ENCODE measurements at places on chromosomes 4 and X.

- DNase-seq = no peak
Measured at GRCh38 chr4:81343536-81343935, 128.2 kb downstream of the RASGEF1B start.

GRCh38 chr4:151429957-151430570, 21.1 kb downstream of the FHIP1A start:
- no peak for DNase-seq

- no peak for DNase-seq
Measured at GRCh38 chr4:141375855-141376254, 155.2 kb downstream of the ZNF330 start.

- DNase-seq = no peak
Measured at GRCh38 chr4:79298027-79298426, 27.8 kb downstream of the NAA11 start.

DNA sequence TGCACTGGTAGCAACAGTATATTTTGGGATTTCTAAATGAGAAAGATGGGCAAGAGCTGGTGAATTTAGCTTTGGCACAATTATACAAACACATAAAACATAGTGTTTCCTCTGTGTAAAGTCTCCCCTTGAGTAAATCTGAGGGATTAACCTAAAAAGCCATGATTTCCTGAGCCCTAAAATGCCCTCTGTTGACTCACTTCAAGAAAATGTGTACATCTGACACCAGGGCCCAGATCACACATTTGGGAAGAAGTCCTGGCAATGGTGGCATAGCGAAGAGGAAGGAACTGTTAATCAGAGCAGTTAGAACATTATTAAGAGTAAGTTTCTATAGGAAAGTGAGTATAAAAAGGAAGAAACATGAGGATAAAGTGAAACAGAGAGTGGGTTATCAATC, 338.5 kb downstream of the SPOCK3 start:
- no peak for DNase-seq

DNA sequence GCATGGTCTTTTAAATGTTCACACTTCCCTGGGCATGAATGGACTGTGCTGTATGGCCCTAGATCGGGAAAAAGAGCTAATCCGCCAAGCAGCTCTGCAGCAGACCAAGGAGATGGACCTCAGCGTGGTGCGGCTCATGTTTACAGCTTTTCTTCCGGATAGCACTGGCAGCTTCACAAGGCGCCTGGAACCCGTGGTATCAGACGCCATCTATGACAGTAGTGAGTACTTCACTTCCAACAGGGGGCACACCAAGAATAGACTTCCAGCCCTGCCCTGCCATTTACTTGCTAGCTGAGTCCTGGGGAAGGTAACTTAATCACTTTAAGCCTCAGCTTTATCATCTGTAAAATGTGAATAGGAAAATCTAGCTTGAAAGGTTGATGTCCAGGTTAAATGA, 77.7 kb downstream of the NFKB1 start:
- no peak for DNase-seq

GRCh38 chrX:71210816-71211215, 12.2 kb upstream of the GJB1 start:
- no peak for DNase-seq

DNA sequence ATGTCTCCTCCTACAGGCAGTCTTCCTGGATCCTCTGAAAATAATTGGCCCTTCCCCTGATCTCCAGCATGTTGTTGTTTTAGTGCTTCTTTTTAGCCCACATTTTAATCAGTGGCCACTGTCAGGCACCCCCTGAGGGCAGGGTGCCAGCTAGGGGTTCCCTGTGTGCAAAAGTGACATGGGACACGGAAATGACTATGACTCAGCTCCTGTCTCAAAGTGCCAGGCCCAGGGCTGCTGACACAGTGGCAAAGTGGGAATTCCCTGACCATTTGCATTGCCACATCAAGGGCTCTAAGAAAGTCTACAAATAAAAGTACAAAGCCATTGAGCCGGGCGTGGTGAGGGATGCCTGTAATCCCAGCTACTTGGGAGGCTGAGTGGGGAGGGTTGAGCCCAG, 24.8 kb downstream of the HMX1 start:
- no peak for DNase-seq

GRCh38 chr4:120724656-120725055, 197.9 kb downstream of the PRDM5 start:
- no peak for DNase-seq

GRCh38 chr4:140140566-140140965, 13.4 kb downstream of the MAML3 start:
- no peak for DNase-seq

DNA sequence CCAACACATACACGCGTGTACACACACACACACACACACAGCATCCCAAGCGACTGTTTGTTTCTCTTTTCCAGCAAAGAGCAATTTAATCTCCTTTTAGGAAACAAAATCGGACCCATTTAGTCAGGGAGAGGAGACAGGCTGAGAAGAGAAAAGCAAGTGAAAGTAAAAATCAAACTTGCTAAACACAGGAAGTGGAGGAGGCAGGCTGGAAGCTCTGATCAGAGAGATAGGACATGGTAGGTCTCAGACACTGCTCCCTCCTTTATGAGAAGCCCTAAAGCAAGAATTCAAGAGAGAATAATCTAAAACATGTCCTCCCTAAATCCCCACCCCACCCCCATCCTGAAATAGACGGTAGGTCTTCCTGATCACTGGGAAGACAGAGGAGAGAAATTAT, 62.3 kb downstream of the GPC3 start:
- no peak for DNase-seq

DNA sequence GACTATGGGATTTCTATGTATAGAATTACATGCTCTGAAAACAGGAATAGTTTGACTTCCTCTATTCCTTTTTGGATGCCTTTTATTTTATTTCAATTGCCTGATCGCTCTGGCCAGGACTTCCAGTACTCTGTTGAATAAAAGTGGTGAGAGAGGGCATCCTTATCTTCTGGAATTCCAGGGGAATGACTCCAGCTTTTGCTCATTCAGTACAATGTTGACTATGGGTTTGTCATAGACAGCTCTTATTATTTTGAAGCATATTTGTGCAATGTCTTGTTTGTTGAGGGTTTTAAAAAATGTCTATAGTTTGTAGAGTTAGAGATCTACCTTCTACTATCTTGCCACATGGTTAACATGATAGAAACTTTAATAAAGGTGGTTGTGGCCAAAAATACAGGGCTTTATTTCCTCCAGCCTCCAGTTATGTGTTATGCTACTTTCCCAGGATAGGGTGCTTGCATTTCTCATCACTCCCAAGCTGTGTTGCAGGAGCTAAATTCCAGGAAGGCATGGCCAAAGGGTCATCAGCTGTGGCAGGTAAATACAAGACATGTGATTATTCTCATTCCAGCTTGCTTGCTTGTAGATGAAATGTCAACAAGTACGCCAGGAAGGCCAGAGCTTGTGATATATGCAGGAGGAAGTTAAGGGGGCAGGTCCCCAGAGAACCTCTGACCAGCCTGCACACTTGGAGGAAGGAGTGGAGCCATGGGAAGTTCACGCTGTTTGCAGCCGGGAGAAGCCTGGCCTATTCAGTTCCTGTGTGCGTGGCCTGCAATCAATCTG, 142.4 kb upstream of the CPXCR1 start:
- DNase-seq = no peak

DNA sequence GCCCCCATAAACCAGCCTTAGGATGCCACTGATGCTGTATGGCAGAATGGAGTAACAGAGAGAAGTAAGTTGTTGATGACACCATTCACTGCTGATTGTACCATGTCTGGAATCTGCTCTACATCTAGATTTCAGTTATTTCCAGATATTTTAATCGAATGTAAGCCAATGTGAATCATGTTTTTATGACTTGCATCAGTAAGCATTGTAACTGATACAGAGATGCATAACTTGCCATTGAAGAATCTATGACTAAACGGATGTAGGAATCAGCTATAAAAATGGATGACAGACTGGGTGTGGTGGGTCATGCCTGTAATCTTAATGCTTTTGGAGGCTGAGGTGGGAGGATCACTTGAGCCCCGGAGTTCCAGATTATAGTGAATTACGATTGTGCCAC, 161.0 kb upstream of the GATB start:
- DNase-seq = no peak

GRCh38 chr4:15451866-15452765, 17.6 kb upstream of the CC2D2A start:
- DNase-seq = no peak

GRCh38 chr4:106583567-106583966, 215.0 kb upstream of the GIMD1 start:
- DNase-seq = no peak

- DNase-seq = no peak
Measured at GRCh38 chr4:91734682-91735081, 569.1 kb upstream of the GRID2 start.

- DNase-seq = no peak
Measured at GRCh38 chrX:24285082-24285481, 28.8 kb downstream of the SUPT20HL2 start.

GRCh38 chr4:169663831-169664230, 43.5 kb downstream of the CLCN3 start:
- no peak for DNase-seq

- no peak for DNase-seq
Measured at GRCh38 chr4:76301775-76302162, 4.8 kb upstream of the STBD1 start.

GRCh38 chr4:712916-713632, 7.4 kb downstream of the PCGF3 start:
- DNase-seq = no peak

DNA sequence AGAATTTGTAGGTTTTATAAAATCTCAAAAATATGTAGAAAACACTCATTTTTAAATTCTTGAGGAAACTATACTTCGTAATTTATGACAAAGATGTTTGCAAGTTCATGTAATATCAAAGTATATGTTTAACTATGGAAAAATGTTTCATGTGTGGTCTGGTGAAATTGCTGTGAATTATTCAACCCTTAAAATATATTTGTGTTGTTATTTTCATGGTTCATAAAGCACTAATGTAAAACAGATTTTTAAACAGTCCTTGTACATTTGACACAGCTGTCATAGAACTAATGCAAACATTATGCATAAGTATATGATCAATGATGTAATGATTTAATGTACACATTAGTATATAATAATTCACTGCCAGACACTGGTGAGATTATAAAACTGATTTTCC, 83.1 kb upstream of the ARSJ start:
- no peak for DNase-seq

- DNase-seq = no peak
Measured at GRCh38 chr4:132094017-132094416, 1055.1 kb upstream of the PCDH10 start.

DNA sequence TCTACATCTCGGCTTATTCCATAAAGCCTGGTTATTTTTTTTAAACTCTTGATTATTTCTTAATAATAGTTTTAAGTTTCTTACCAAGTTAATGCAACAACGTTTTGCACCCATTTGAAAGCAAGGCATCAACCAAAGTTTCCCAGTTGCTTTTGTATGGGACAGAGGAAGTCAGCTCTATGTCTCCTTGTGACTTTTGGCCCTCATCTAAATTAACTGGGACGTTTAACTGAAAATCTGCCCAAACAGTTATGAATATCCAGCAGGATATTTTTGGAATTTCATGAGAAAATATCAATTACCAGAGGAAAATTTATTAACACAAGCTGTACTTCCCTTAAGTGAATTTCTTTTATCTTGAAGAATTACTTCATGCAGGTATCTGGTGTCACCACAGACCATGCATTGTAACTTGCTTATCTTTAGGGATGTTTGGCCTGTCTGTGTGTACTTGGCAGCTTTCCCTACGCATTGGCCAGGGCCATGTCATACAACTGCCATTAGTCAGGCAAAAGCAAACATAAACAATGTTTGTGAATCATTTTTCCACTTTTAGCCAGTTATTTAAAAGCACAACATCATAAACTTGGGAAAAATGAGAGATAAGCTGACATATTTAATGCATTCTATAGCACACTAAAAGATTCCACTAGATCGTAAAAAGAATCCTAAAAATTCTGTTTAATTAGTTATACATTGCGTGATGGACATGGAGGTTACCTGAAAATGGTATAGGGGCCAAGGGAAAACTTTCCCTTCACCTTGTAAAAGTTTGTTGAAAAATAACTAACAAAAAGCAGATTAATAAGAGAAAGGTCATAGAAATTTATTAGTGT, 101.4 kb upstream of the PDE5A start:
- DNase-seq = no peak

DNA sequence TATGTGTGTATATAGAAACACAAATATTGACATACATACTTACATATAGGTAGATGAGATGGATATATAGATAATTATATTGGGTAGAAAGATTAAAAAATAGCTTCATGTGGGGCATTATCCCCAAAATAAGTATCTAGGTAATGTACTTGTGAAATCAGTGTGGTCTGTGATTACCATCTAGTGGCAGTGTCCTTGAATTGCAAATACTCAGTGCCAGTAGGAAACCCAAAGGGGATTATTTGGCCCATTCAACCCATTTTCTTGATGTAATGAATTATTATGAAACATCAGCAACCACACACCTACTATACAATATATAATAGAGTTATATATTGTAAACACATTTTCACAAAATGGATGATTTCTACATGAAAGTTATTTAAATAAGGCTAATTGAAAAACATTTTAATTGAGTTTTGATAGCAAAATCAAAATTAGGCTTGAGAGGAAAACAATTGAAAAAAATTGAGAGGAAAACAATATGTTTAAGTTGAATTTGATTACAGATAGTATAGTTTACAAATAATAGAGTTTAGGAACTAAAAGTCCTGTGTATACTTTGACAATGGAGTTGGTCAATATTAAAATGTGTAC, 389.4 kb downstream of the GALNTL6 start:
- no peak for DNase-seq

GRCh38 chr4:142846729-142847596, 862 bp upstream of the INPP4B start:
- peak; percentile 55 for DNase-seq

DNA sequence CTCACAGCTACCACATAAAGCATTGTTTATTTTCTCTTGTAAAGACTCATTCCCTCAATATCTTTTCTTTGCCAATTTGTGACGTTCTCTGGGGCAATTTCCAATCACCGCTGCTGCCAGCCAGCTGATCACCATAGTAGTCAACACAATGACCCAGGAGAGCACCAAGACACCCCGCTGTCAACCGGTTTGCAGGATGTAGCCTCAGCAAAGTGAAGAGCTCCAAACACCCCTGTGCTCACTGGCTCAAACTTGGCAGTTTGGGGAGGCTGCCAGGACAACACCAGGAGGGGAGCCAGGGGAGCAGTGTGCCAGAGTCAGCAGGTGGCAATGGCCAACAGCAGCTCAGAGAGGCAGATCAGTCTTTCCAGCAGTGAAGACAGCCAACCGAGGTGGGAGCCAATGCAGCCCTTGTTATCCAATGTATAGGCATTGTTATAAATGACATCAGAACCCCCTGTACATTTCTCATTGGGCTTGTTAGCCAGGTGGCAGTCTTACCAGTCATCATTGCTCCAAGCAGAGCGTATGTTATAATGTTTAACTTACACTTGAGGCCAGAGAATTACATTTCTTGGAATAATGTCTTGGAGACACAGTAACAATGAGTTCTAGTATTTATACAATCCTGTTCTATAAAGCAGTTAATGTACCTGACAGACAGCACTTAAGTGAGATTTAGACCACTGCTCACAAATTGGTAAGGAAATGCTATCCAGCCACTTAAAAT, 274.9 kb upstream of the GK2 start:
- no peak for DNase-seq

GRCh38 chr4:119823891-119824290, 195.3 kb upstream of the PDE5A start:
- DNase-seq = no peak
